ENCODE measurements at places on chromosomes 5 and 9.

GRCh38 chr9:114156657-114157421, 1.5 kb downstream of the COL27A1 start:
- DNase-seq, result no peak

- DNase-seq, result no peak
Measured at GRCh38 chr9:73158723-73159122, 7.1 kb downstream of the ANXA1 start.

- peak; percentile 18 for DNase-seq
Measured at GRCh38 chr5:159419576-159419975, 89.3 kb upstream of the IL12B start.

DNA sequence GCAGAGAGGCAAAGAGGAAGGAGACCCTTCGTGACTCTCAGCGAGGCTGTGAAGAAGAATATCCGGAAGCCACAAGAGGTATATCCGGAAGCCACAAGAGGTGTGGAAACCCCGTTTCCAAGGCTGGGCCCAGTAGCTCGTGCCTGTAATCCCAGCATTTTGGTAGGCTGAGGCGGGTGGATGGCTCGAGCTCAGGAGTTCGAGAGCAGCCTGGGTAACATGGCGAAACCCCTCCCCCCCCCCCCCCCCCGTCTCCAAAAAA, 612 bp upstream of the BBLN start:
- peak; percentile 43 for DNase-seq

DNA sequence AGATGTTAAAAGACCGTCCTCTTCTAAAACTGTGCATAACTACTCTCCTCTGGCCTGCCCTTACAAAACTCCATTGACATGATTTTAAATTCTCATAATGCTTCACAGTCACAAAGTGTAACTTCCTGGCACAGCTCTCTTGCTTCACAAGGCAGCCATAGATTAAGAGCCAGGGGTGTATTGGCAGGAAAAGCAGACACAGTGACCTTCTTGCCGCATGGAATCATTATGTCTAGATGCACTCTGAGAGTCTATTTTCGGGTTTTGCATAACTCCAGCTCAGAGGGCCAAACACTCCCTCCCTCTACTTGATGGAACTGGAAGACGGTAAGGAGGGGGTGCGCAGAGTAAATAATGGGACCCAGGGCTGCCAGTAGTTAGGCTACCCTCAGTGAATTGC, 110.1 kb downstream of the MARCHF3 start:
- no peak for DNase-seq

DNA sequence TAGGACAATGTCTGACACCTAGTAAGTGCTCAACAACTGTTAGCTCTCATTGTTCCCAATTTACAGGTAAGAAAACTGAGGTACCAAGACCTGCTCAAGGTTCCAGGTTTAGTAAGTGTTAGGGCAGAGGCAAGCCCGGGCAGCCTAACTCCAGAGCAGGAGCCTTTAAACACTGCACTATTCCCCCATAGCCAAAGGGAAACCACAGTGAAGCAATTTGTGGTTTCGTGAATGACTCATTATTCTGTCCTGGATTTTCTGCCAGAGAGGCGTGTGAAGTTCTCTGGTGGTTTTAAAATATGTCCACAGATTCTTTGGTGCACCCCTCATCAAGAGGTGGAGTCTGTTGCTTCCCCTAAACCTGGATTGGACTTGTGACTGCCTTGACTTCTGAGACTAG, 1.0 kb upstream of the MCC start:
- peak; percentile 57 for DNase-seq

- DNase-seq, result no peak
Measured at GRCh38 chr9:12790001-12790400, 15.2 kb downstream of the LURAP1L start.

DNA sequence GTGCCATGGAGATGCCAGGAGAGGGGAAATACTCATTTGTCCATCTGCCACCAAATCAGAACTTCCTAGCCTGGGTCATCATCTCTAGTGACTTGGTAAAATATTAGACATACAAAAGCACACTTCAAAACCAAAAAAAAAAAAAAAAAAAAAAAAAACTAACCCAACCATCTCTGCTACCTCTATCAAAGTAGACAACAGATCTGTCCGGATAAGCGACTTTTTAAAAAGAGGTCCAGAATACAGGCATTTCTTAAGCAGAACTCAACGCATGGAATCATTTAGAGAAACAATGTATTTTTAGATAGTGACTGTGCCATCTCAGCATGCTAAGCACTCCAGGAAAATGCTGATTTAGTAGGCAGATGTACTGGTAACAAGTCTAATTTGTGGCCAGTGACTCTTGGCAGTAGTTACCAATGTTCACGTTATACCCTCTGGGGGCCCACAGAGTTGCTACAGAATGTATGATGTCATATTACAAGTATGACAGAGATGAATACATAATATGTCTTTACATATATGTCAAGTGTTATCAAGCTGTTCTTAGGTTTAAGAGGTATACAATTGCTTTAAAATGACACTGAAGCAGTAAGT, 107.8 kb downstream of the SMIM23 start:
- no peak for DNase-seq

DNA sequence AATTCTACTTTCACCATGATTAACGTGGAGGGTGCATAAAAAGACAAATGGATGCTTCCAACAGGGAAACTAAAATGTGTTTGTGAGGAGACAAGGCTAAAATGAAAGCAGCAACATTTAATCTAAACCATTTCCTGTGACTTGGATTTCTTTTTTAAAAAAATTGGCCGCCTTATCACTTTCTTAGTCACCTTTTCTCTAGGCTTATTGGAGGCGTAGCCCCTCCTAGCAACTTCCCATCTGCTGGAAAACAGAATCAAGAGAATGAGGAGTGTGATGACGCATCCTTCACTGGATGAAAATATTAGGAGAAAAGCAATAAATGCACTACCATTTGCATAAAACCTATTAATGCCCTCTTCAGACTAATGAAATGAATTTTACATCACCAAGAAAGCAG, 791 bp upstream of the GPR150 start:
- DNase-seq, result no peak

GRCh38 chr5:165360366-165360765, 1854.9 kb downstream of the MAT2B start:
- DNase-seq, result no peak

- DNase-seq, result no peak
Measured at GRCh38 chr5:143892271-143892670, 80.3 kb downstream of the HMHB1 start.

All from HepG2 (cell line).